ENCODE measurements at places on chromosomes 5 and 9.

DNA sequence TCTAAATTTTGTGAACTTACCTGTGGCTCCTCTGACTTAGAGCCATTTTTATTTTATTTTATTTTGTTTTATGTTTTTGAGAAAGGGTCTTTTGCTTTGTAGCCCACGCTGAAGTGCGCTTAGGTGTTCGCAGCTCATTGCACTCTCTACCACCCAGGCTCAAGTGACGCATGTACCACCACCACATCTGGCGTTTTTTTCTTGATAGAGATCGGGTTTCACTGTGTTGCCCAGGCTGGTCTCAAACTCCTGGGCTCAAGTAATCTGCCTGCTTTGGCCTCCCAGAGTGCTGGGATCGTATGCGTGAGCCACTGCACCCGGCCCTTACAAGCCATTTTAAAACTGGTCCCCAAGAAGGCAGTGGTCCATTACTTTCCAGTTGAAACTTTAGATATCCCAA is 18.5 kb downstream of the MATR3 start:
- DNase-seq: no peak

DNA sequence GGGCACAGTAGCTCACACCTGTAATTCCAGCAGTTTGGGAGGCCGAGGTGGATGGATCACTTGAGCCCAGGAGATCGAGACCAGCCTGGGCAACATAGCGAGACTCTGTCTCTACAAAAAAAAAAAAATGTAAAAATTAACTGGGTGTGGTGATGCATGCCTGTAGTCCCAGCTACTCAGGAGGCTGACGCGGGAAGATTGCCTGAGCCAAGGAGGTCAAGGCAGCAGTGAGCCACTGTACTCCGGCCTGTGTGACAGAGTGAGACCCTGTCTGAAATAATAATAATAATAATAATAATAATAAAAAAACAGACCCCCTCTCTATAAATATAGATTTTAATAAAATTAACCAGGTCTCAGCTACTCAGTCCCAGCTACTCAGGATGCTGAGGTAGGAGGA is 179.7 kb downstream of the AOPEP start:
- DNase-seq: no peak

- DNase-seq: no peak
These were observed 43.3 kb downstream of the ANKRD33B start for GRCh38 chr5:10607023-10607665.

- no peak for DNase-seq
These were observed 105.2 kb downstream of the DPYSL3 start for GRCh38 chr5:147404706-147405105.

GRCh38 chr9:15156241-15156640 is 150.8 kb downstream of the TTC39B start:
- no peak for DNase-seq

DNA sequence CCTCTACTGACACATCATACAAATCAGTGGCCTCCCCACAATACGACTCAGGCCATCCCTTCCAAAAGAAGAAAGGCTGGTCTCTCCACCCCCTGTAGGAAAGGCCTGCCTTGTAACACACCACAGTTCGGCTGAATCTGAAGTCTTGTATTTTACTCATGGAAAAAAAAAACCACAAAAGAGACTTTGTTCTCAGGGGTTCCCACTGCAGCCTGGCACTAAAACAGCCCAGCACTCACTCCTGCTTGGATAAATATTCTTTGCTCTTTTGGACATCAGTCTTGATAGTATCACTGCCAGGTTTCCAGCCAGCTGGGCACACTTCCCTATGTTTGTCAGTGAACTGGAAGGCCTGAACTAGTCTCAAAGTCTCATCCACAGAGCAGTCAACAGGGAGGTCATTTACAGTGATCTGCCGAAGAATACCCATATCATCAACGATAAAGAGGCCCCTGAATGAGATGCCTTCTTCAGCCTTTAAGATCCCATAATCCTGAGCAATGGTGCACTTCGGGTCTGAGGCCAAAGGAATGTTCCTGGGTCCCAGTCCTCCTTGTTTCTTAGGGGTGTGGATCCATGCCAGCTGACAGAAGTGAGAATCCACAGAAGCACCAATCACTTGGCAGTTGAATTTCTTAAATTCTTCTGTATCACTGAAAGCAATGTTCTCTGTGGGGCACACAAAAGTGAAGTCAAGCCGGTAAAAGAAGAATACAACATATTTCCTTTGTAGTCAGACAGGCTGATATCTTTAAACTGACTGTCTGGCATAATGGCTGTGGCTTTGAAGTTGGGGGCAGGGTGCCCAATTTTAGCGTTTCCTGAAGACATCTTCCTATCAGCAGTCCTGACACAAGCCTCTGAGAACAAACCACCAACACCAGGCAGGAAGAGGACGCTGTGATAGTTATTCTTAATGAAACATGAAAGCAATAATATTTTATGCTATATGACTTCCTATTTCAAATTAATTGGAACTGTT is 198.1 kb downstream of the LURAP1L start:
- no peak for DNase-seq

DNA sequence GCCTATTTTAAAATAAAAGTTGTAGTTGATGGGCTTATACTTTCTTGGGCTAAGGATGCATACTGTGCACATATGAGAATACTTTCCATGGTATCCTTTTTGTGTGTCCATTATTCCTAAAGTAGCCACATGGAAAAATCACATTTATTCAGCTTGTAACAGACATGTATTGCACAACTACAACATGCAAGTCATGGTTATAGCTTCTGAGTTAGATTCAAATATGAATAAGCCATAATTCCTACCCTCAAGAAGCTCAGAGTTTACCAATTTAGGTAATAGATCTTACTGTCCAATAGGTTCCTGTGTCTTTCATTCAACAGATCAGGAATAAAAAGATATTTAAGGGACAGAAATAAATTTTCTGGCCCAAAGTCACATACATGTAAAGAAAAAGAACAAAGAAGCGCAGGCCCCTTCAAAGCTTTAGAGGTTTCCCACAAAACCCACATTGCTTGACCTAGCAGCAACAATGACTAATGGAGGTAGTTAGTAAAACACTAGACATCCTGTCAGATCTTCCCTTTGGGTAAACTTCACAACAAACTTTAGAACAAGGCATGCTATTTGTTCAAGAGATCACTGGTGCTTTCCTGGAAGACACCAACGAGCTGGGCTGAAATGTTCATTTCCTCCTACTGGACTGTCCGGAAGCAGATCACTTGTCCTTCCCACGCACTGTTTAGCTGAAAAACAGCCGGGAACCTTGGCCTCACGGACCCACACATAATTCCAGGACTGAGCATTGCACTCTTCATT is 78.4 kb upstream of the ITGA1 start:
- peak; percentile 22 for DNase-seq

GRCh38 chr5:107812570-107813141 is 141.9 kb upstream of the EFNA5 start:
- DNase-seq: no peak

DNA sequence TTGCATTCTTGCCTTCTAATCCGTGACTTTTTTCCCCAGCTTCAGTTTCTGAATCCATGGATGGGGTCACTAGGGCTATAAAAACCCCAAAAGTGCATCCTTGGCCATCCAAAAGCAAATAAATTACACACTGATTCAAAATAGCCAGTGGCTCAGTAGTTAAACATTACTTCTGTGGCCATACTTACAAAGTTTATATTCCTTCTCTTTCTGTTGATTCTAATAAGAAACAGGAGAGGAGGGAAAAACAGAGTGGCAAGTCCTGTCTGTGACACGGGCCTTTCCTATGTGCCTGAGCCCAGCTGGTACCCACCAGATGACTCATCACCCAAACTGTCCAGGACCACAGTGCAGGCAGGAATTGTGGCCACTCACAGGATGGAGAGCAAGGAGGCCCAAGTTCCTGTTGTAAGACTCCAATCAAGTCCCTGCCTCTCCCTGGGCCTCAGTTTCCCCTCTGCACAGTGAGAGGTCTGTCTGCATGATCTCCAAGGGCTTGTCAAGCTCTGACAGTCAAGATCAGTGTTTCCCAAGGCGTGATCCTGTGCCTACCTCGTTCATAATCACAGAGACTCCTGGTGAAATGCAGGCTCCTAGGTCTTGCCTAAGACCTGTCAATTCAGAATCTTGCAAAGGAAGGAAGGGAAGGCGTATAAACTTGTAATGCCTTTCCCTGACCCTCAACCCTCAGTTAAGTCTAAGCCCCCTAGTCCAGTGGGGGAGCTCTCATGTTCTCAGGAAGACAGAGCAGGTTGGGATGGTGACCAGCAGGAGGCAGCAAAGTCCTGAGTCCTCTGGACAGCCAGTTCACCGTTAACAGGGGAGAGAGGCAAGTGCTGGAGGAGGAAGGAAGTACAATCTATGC is 29.5 kb downstream of the TNIP1 start:
- DNase-seq: peak; percentile 71

DNA sequence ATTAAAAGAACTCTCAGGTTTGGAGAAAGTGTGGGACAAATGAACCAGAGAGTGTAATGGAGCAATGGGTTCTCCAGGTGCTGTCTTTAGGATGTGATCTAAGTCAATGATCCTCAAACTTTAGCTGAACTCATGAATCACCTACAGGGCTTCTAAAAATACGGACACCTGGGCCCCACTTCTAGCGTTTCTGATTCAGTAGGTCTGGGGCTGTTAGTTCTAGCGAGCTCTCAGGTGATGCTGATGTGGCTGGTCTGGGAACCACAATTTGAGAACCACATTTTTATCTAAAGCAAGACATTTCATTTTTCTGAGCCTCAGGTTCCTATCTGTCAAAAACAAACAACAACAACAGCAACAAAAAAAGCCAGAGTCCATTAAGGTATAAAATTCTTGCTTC is 35.1 kb upstream of the PCA3 start:
- DNase-seq: no peak

DNA sequence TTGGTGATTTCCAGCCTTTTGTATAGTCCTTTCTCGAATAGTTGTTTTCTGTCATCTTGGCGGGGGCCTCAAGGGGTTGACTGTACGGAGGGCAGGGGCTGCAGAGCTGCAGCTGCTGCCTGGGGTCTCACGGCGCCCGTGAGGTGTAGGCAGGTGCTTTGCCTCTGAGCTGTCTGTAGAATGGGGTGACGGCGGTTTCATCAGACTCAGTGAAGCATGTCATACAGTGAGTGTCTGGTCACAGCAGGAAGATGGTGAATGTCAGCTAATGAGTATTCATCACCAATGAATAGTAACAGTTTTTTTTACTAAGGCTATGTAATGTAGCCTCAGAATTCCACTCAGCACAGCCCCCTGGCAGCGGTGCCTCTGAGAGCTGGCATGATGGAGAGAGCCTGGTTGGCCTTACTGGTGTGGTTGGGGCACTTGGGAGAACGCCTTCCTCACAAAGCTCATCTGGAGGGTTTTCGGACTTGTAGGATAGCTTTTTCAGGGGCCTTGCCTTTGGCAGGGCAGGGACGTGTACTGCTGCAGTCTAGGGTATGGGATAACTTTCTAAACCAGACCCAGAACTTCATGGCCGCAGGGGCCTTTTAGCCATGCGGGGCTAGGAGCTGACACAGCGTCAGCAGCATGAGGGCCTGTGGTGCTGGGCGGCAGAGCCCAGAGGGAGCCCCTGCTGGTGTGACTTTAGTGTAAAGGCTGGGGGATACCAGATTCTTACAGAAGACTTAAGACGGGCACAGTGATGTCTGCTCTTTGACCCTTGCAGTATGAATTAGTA is 15.0 kb downstream of the TENT4A start:
- no peak for DNase-seq

DNA sequence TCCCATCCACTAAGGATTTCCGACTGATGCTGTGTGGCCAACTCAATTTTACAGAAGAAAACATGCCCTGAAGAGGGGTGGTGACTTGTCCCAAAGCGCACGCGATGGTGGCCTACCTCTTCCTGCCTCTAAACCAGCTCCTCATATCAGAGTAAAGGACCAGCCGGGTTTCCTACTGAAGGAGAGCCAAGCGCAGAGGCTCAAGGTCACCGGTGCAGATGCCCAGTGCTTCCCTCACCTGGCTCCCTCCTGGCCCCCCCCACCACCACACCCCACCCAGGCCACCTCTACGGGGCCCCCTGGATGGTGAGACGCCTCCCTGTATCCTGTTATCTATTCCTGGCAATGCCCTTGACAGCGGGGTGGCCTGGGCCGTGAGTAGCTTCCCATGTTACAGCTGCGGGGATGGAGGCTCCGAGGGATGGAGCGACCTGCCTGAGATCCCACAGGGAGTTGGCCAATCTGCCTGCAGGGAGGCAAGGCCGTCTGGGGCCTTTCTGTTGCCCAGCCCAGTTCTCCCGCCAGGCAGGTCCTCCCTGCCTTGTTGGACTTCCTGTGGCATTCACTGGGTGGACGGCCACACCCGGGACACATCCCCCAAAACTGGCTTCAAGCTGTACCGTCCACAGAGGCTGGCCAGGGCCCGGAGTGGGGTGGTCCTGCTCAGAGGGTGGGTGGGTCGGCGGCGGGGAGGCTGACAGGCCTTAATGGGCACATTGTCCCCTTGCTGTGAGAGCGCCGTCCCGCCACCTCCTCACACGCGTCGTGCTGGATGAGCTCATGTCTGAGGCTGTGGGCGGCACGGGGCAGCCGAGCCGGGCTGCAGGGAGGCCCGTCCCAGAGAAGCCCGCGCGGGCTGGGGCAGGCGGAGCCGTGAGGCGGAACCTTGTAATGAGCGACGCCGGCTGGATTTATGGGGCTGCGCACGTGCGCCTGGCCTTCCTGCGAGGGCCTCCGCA is 72.5 kb downstream of the MACROH2A1 start:
- no peak for DNase-seq

GRCh38 chr5:87850843-87851242 is 417.8 kb downstream of the TMEM161B start:
- DNase-seq: no peak

- no peak for DNase-seq
These were observed 69.4 kb upstream of the FBXL17 start for GRCh38 chr5:108451269-108451668.

GRCh38 chr5:134541736-134542376 is 16.4 kb downstream of the JADE2 start:
- no peak for DNase-seq

DNA sequence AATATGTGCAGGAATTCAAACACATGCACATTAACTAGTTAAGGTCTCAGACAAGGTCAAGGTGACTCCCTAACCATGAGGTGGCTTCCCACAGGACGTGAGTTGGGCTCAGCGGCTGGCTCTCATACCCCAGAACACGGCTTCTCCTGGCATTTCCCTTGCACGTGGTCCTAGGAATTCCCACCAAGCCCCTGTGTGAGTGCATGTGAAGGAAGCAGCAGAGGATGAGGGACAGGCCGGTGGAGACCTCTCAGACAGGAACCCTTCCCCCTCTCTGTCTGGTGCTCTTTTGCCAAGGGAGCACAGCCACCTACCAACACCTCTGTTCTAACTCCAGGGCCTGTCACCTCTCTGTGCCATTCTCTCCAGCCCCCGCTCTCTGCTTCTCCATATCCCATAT is 271.0 kb downstream of the FSTL4 start:
- DNase-seq: no peak

DNA sequence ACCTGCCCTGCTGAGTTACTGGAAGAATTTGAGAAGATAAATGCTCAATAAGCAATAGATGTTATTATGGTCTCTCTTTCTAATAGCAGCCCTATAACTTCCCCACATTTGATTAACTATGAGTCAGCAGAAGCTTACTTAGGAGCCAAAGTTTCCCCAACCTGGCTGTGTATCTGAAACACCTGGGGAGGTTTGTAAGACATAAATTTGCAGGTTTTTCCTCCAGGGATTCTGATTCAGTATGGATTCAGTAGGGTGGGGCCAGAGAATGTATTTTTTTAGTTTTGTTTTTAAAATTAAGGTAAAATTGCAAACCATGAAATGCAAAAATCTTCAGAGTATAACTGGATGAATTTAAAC is 44.9 kb upstream of the GNPDA1 start:
- no peak for DNase-seq

- DNase-seq: no peak
These were observed 9.2 kb upstream of the FIBCD1 start for GRCh38 chr9:130948266-130948665.

All from activated gamma-delta T cell treated with Interleukin-2 at 50 U/mL for 16 hours (primary cell).